M059J (cell line): ENCODE measurements at places on chromosomes 7 and 10.

- DNase-seq: peak; percentile 95
Measured at GRCh38 chr7:39300276-39300675, 265.9 kb upstream of the YAE1 start.

GRCh38 chr7:50469181-50469580, 19.0 kb upstream of the FIGNL1 start:
- DNase-seq: no peak

- peak; percentile 77 for DNase-seq
Measured at GRCh38 chr10:30980951-30981616, 50.6 kb downstream of the ZNF438 start.

- no peak for DNase-seq
Measured at GRCh38 chr7:129238546-129238945, 13.7 kb downstream of the AHCYL2 start.

DNA sequence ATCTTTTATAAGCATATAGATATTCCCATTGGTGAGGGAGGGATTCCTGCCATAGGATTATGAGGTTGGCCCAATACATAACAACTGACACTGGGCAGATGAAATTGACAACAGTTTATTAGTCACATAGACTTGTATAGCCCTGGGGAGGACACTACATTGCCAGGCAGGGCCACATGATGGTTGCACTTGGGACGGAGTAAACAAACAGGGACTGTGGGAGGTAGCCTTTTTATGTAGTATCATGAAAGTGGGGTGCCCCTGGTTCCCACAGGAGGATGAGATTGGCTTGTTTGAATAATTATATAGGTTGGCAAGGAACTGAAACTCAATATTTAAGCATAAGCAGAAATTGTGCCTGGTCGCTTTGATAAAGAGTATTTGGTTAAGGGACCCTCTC, 23.5 kb downstream of the TRIM24 start:
- no peak for DNase-seq

DNA sequence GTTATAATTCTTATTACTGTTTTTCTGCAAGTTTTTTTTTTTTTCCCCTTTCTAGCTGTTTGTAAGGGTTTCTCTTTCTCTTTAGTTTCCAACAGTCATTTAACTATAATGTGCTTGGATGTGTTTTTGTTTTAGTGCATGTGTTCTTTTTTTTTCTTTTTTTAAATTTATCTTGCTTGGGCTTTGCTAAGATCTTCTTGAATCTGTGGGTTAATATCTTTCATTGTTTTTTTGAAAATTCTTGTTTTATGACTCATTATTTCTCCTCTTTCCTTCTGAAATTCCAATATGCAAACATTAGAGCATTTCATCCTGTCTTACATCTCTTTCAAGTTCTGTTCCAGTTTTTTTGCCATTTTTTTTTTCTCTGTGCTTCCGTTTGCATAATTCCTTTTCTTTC, 5.7 kb upstream of the HK1 start:
- peak; percentile 14 for DNase-seq

DNA sequence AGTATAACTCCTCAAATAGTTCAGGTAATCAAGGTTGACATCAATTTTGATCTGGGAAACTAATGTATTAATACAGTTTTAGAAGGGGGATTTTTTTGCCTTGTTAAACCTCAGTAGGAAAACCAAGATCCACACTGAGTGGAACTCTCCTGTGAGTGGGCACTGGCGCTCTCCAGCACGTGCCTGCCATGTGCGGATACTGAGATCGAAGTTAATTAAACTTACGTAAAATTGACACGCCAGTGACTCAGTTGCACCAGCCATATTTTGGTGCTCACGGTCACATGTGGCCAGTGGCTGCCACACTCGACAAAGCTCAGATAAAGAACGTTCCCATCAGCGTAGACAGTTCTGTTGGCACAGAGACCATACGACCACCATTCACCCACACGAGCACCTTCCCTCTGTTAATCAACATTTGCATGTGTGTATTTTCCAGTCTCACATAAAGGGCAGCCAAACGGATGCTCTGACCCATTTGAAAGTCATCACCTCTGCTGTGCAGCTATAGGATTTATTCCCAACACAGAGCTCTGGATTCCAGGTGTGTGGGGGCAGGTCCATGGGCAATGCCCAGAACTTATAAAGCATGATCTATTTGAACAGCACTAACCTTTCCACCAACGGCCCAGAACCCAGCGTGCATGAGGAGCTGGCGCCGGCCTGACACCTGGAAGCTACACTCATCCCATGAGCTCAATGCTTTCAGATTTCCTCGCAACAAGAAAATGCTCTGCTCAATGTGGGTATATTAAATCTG, 77.7 kb downstream of the VIPR2 start:
- DNase-seq: no peak

DNA sequence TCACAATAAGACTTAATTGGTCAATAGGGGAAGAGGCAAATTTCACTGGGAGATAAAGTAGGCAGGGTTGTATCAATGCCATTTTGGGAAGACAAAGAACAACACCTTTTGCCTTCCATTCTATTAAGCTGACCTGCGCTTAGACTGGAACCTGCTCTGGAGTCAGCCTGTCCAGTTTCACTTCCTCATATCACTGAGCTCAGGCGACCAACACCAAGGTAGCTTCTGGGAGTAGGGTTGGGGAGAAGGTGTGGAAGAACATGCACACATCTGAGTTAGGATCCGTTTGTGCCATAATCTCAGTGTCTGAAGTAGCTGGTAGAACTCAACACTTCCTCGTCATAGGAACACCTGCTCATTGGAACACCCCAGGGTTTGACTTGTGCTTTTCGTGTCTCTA, 527.4 kb upstream of the IGFBP3 start:
- DNase-seq: no peak

GRCh38 chr7:13911909-13912308, 77.6 kb downstream of the ETV1 start:
- no peak for DNase-seq

DNA sequence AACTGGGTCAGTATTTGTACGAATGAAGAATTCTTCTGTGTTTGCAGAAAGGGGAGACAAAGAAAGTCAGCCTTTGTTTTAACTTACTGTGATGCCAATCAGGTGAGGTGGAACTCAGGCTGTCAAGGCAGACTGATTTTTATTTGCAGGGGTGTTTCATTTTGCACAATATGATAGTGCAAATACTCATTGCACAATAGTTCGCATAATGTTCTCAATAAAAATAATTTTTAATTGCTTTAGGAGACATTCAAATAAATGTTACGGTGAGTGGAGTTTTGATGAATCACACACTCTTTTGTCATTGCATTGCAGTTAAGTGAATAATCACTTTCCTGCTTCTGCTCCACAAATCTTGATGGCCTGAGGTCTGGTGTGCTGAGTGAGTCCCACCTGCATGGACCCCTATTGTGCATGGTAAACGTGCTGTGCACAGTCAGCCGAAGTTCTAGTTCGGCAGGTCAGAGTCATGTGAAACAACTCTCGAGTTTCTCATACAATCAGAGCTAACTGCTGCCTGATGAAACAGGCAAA, 141.3 kb upstream of the FZD8 start:
- DNase-seq: peak; percentile 43

DNA sequence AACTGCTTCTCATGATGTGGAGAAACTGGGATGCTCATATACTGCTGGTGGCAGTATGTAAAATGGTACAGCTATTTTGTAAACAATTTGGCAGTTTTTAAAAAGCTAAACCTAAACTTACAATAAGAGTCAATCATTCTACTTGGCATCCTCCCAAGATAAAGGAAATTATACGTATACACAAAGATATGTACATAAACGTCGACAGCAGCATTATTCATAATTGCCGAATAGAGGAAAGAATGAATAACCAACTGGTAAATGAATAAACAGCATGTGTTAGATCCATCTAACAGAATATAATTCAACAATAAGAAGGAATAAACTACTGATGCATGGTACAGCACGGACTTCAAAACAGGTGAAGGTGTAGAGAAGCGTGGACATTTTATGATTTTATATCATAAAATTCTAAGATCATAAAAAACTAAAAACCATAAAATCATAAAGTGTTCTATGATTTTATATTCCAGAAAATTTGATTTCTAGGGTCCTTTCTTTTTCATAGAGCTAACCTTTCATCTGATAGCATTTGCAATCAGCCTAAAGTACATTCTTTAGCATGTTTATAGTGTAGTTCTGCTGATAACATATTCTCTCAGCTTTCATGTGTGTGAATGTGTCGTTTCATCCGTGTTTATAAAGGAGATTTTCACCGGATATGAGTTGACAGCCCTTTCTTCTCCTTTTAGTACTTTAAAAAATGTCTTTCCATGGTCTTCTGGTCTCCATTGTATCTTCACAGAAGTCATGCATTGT, 261.5 kb downstream of the DIP2C start:
- no peak for DNase-seq

DNA sequence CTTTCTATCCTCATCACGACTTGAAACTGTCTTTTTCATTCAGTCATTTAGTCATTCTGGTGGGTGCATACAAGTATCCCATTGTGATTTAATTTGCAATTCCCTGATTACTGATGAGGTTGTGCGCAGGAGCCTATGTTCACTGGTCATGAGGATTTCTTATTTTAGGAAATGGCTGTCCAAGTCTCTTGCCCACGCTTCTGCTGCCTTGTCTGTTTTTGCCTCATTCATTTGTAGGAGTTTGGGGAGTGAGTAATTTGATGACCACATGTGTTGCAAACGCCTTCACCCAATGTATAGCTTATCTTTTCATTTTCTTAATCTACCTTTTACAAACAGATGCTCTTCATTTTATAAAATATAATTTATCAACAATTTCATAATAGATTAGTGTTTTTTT, 127.3 kb downstream of the ARHGAP22 start:
- DNase-seq: no peak

DNA sequence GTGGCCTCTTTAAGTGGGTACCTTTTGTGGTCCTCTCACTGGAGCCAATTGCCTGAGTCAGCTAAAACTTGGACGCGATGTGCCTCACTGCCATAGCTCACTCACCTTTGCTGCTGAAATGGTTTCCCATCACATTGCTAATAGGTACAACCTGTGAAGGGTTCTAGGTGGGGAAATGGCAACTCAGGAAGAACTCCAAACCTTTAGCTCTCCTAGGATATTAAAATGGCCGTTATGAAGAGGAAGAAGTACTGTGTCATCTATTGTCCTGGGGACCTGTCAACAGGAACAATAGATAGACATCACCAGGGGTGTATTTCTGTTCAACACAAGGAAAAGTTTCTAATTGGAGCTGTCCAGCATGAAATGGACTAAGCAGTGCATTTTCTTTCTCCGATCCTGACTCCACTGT, 1.2 kb upstream of the ZNF655 start:
- no peak for DNase-seq

DNA sequence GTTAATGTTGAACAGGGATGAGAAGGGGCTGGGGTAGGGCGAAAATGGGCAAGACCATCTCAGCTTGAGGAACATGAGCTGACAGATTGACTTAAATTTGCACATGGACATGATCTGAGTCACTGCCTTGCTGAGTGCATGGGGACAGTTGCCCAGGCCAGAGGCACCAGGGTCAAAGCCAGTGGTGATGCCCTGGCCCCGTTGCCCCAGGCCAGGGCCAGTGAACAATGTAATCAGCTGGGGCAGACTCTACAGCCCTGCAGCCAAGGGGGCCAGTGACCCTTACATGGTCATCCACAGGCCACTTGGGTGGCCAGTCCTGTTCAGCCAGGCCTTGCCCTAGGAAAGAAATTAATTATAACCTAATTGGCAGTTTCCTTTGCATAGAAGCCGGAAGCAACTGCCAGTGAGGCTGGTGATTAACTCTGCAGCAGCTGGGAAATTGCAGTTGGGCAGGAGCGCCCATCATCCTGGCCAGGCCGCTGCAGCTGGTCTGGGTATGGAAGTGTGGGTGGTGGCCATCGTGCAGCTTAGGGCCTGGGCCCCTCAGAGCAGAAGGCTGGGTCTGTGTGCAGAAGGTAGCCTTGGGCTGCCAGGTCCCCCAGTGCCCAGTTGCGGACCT, 9.6 kb downstream of the RET start:
- DNase-seq: no peak

DNA sequence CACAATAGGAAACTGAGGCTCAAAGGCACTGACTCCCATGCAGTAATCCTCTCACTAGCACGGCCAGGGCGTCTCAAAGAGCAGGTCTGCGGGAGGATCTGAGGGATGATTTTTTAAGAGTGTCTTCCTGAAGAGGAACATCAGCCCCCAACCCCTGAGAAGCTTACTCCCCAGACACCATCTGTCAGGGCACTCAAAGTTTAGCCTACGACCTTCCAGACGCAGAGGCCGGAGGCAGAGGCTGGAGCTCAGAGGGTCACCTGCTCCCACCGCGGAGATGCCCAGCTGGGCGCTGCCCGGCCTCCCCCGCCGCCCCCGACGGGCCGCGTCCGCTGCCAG, 1.7 kb downstream of the ZNF777 start:
- DNase-seq: no peak

- DNase-seq: no peak
Measured at GRCh38 chr10:58444876-58445275, 59.7 kb downstream of the TFAM start.

DNA sequence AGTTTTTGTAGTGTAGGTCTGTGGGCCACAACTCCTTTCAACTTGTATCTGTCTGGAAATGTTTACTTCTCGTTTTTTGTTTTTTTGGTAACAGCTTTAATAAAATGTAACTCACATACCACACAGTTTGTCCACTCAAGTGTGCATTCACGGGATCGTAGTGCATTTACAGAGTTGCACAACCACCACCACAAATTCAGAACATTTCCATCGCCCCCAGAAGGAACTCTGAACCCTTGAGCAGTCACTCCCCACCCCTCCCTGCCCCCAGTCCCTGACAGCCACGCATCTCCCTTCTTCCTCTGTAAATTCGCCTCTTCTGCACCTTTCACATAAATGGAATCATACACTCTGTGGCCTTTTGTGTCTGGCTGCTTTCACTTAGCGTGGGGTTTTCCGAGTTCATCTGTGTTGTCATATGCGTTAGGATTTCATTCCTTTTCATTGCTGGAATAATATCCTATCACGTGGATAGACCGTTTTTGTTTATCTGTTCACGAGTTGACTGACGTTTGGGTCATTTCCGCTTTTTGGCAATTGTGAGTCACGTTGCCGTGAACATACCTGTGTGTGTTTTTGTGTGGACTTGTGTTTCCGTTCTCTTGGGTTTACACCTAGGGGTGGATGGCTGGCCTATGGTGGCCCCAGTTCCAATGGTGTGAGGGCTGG, 10.3 kb downstream of the JAKMIP3 start:
- DNase-seq: no peak

- no peak for DNase-seq
Measured at GRCh38 chr7:99008181-99008631, 129.9 kb downstream of the TRRAP start.

DNA sequence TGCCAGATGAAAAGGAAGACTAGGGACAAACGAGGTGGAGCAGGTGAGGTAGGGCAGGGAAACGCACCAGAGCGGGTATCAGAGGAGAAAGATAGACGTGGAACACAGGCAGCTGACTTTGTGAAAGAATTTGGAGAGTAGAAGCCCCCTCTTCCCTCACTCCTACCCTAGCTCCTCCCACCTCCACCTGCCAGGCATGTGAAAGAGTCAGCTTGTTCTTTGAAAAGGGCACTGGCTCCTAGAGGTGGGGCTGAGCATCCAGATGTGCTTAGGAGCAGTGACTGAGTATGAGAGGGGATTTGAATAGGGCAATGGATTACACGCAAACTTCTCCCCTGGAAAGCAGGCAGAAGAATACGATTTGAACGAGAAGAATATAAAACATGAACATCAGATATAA, 174.2 kb upstream of the INHBA start:
- no peak for DNase-seq
